ENCODE measurements at places on chromosomes 11 and 22. TPM values are rescaled to one million over a fixed set of nuclear protein-coding genes. Genes with fewer than 3 reads are reported as not detected.

DNA sequence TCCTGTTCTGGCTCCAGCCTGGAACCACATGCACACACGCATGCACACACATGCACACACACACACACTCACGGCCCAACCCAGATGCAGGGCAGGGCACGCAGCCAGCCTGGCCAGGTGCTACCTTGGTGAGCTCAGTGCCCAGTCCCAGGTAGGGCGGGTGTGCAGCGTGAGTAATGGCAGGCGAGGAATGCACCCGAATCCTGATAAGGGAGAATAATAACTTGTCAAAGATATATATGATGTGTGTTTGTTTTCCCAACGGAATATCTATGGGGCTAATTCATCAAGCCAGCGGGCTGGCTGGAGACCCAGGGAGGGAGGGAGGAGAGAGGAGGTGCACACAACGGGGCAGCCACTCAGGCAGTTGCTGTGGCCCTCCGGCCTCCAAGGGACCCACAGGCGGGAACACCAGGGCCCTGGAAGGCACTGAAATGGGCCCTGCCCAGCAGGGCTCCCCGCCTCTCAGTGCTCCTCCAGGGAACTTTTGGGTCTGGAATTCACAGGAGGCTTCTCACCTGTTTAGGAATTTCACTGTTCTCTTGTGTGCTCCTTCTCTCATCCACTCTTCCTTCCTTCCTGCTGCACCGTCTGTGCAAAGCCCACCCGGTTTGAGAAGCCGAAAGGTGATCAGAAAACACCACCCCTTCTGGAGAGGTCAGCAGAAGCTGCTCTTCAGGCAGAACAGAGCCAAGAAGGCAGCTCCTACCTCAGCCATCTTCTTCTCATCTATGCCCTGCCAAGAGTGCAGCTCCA, 79.0 kb downstream of the BUD13 start:
- no peak for DNase-seq

DNA sequence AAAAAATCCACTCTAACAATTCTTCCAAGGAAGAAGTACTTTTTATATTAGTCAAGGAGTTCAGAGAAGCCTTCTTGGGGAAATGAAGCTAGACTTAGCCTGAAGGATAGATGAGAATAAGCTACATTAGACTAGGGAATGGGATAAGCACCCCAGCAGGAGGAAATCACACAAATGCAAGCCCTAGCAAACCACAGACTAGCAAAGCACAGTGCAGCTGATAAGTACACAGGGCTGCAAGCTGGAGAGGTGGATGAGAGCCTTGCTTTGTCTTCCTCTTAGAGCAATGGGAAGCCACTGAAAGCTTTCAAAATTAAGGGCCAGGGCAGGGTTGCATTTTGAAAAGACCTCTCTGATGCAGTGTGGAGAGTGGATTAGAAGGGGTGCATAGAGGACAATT, 946.2 kb downstream of the LRRC4C start:
- no peak for DNase-seq

DNA sequence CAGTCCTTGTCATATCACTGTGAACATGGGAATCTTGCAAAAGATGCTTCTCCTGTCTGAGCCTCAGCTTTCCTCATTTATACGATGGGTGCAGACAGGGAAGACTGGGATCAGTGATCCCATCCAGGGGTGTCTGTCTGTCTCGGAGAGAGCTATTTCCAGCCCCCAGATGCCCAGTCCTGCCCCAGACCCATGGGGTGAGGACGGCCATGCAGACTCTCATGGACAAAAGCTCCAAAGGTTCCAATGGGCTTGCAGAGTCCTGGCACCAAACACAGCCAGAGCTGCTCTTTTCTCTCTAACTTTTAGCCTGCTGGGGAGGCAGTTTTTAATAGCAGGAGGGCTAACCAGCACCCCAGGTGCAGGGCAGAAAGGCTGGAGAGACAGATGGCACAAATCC, 5.2 kb downstream of the SCUBE1 start:
- DNase-seq: no peak

The KRTAP5-7 gene
- not detected for total RNA-seq

DNA sequence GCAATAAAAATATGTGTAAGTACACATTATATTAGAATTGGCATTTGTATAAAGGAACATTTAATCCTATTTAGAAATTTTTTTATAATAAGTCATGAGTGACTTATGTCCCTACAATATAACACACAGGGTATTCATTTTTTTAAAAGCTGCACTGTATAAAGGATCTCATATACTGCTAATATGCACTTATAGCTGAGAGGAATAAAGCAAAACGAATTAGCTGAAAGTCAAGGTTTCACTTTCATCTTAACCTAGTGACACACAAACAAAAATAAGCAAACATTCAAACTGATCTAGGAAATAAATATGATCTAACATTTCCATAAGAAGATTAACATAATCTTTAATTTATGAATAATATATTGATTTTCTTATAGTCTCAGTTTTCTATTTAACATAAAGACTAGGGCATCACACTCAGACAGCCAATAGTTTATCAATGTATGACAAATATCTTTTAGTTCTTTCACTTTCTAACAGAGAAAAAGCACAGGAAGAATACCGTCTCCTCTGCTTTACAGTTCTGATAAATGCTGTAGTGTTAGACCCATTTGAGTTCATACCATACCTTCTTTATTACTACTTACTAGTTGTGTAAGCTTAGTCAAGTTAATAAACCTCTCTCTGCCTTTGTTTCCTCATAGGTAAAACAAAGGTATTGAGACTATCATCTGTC, 42.9 kb downstream of the DCDC1 start:
- DNase-seq: no peak

The PNPLA5 gene
- 0.45 TPM for total RNA-seq

- DNase-seq: no peak
These were observed 31.5 kb downstream of the MCAM start for GRCh38 chr11:119285431-119285830.

The RAG2 gene
- not detected for total RNA-seq

- DNase-seq: no peak
These were observed 29.8 kb upstream of the CHRM4 start for GRCh38 chr11:46421257-46421880.

The BSCL2 gene
- total RNA-seq: 80.1 TPM

DNA sequence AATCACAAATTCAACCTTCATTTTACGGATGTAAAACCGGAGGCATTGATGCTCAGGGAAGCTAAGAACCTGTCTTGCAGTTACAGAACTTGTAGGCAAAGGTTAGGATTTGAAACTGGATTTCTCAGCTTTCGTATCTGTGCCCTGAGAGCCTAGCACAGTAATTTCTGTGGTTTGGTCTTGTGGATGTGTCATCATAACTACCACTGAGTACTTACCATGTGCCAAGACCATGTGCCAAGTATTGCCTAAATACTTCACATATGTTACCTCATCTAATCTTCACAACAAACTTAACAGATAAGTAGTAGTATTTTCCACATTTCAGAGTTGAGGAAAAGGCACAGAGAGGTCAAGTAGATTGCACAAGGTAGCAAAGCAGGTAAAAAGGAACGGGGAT, 140.7 kb downstream of the NXPE2 start:
- DNase-seq: no peak

The RIC8A gene
- 152 TPM for total RNA-seq
